Activated naive CD8-positive, alpha-beta T cell treated with anti-CD3 and anti-CD28 coated beads for 36 hours (primary cell): ENCODE measurements at places on chromosomes 7 and 10.

GRCh38 chr7:127968547-127968946 is 62.7 kb downstream of the LRRC4 start:
- no peak for DNase-seq

DNA sequence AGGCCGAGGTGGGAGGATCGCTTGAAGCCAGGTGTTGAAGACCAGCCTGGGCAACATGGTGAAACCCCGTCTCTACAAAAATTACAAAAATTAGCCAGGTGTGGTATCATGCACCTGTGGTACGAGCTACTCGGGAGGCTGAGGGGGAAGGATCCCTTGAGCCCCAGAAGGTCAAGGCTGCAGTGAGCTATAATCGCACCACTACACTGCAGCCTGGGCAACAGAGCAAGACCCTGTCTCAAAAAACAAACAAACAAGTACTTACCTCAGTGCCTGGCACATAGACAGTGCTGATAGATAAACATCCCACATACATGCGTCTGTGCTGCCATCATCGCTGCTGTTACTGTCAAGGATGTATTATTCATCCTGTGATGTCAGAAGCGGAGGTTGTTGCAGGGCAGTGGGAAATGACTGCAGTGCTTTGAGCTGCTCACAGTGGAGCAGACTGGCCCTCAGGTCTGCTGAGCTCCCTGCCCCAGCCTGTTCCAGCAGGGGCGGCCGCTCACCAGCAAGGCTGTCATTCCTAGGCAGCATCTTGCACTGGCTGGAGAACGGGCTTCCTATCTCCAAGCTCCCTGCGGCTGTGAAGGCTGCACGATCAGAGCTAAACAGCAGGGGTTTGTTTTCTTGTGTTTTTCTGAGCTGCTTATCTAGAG is 18.6 kb downstream of the FOXK1 start:
- DNase-seq = no peak

- no peak for DNase-seq
Measured at GRCh38 chr10:2049560-2049959, 312.2 kb upstream of the ADARB2 start.

GRCh38 chr10:86301971-86302370 is 64.6 kb downstream of the GRID1 start:
- no peak for DNase-seq

DNA sequence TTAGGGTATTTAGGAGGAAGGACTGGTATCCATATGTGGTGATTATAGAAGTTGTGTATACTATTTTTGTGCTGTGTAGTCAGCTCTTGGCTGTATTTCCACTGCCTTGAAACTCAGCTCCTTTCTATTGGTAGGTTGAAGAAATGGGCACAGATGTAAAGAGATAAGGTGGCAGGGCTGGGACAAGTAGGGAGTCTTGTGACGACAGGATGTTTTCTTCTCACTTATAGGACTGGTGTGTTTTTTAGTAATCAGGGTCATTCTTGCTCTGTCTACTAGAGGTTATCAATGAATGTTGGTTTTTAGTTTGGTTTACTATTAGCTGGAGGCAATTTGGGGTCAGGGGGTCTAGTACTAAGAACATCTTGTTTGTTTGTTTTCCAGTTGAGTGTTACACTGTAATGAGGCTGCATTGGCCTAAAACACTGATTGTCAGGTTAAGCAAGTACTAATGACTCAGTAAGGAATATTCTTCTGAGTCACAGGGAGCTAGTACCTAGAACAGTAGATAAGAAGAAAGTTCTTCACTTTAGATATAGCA is 11.8 kb downstream of the UBN2 start:
- no peak for DNase-seq

DNA sequence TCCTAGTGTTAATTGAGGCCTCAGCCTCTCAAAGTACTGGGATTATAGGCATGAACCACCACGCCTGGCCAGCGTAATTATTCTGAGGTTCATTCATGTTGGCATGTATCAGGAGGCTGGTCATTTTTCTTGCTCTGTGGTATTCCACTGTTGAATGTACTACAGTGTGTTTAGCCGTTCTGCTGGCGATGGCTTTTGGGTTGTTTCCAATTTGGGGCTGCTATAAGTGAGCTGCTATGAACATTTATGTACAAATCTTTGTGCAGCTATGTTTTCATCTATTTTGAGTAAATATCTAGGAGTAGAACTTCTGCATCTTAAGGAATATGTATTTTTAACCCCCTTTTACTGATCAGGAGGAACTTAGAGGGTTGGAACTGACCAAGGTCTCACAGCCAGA is 145.8 kb downstream of the AUTS2 start:
- DNase-seq = no peak
